SK-MEL-5 (cell line): ENCODE measurements at places on chromosomes 12 and 14.
A peak's percentile ranks its signal among the peaks of the same experiment; 100 is the strongest.

DNA sequence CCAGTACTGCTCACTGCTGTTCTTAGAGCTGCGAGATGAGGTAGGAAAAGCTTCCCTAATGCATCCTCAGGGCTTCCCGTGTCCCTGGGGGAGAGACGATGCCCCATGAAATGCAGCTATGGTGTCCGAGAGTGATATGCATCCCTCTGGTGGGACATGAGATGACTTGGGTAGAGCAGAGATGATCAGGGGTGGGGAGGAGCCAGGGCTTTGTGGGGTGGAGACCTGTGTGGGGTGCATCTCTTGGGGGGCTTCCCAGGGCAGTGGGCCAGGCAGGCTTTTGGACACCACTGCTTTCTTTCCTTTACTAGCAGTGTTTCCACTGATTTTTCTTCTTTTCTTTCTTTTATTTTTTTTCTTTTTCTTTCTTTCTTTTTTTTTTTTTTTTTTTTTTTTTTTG, 147.3 kb downstream of the ADGRD1 start:
- DNase-seq: no peak

DNA sequence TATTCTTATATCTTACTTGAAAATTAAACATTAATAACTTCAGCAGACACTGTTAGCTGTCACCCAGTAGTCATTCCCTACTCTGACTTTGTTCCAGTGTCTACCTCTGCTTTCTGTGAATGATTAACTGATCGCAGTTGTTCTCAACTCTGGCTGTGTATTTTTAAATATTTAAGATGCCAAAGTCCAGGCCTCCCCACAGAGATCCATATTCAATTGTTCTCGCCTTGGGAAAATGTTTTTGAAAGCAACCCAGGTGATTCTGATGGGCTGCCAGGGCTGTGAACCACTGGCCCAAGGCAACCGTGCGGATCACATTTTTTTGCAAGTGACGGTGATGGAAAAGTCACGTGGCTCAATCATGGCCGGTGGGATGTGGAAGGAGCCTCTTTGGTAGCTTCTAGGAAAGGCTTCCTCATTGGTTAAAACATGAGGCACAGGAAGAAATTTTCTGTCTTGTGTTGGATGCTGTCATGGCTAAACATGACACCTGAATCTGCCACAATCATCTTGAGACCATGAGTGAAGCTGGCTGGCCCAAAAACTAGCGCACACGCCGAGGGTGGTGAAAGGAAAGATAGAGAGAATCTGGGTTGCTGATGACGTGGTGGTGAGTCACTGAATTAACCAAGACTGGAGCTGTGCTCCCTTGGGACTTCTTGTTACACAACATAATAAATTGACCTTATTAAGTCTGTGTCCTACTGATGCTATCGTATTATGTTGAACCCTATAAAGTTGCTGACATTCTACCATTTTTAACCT, 37.2 kb downstream of the RDH12 start:
- peak; percentile 94 for DNase-seq

- DNase-seq: peak; percentile 70
Measured at GRCh38 chr14:44988694-44989093, 26.7 kb downstream of the TOGARAM1 start.

DNA sequence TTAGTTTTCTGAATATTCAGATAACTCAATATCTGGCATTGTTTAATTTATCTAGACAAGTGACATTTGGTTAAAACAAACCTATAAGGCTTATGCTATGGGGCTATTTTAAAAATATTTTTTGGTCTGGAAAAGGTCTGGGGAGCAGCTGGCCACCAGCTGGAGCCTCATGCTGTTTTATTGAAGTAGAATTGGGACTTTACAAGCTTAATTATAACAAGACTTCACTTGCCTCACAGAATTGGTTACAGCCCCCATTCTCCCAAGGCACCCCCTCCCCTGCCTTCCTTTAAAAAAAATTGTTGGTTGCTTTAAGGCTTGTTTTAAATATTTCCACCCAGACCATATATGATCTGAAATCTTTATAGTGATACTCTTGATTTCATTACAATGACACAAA, 453.9 kb downstream of the ADAMTS20 start:
- no peak for DNase-seq
